ENCODE measurements at places on chromosomes 12 and 14.

GRCh38 chr12:109057376-109057775, 5.0 kb downstream of the USP30 start:
- no peak for DNase-seq

- DNase-seq: no peak
Measured at GRCh38 chr14:50726372-50727107, 58.4 kb upstream of the SAV1 start.

- no peak for DNase-seq
Measured at GRCh38 chr14:32900547-32900946, 38.1 kb upstream of the NPAS3 start.

DNA sequence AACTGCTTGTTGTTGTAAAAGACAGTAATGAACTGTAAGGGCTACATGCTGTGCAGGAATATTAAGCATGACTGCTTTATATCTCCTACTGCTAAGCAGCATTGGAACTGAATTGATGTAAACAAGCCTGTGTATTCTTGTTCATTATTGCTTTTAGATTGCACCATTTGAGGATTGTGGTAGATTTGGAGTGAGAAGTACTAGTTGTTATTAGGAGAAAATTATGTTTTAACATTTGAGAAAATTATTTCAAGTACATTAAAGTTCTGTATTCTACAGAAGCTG, 212.7 kb downstream of the ERC1 start:
- no peak for DNase-seq

- DNase-seq: no peak
Measured at GRCh38 chr12:59040656-59041055, 120.4 kb upstream of the LRIG3 start.

GRCh38 chr14:99718031-99718810, 34.1 kb downstream of the CYP46A1 start:
- no peak for DNase-seq

- no peak for DNase-seq
Measured at GRCh38 chr14:30223966-30224365, 296.3 kb upstream of the PRKD1 start.

DNA sequence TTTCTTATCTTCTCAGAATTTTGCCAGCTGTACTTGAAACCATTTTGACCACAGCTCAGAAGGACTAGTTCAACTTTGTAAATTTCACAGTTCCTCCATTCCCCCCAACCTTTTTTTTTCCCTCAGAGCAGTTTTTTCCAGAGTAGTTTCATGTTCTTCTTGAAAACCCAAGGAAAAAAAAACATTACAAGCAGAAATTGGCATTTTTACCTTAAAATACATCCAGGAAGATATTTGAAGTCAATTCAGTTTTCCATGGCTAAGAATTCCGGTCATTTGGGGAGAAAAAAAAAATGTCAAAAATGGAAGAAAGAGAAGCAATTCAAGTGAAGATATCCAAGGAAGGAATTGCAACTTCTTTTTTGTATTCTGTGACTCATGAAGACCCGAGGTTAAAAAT, 39.5 kb downstream of the SYNE2 start:
- DNase-seq: no peak

- DNase-seq: no peak
Measured at GRCh38 chr12:54954801-54955200, 29.8 kb downstream of the TESPA1 start.

- DNase-seq: peak; percentile 43
Measured at GRCh38 chr14:78450669-78451318, 280.6 kb downstream of the NRXN3 start.

GRCh38 chr12:104535369-104535768, 78.6 kb downstream of the CHST11 start:
- no peak for DNase-seq

DNA sequence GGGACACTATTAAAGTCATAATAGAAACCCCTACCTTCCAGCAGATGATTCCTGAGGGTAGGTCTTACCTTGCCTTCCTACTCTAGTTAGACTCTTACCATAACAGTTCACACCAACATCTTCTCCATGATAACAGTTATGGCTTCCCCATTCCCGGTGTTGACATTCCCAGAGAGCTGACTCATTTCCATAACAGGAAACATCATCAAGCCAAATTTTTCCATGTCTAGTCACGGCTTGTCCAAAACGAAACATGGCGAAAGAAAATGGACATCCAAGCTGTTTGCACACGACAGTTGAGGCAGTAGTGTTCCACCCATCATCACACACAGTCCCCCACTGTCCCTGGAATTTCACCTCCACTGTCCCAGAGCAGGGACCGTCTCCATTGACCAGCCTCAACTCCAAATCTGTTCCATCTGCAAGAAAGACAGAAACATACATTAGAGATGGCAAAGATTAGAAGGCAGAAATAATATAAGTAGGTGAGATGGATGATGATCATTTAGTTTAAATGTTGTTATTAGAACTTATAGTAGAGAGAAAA, 10.6 kb downstream of the CD163L1 start:
- DNase-seq: no peak

- DNase-seq: no peak
Measured at GRCh38 chr12:70744178-70744577, 106.9 kb upstream of the PTPRB start.

GRCh38 chr12:4164188-4164558, 109.4 kb upstream of the CCND2 start:
- DNase-seq: no peak

DNA sequence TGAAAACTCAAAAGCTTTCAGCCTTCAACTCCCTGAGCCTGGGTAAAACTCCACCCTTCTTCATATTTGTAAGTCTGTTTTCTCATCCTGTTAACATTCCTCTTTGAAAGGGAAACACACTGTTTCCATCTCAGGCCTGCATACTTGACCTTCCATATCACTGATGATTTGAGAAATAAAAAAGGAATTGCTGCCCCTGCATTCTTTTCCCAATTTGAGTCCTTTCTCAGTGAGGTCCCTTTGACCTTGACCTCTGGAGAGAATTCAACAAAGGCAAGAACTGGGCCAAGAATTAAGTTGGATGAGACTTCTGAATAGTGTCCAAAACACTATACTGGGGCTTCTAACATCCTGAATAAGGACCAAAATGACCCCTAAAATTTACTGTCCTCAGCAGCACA, 108.0 kb downstream of the AEBP2 start:
- DNase-seq: no peak

- peak; percentile 12 for DNase-seq
Measured at GRCh38 chr12:118164798-118165486, 29.0 kb downstream of the PEBP1 start.

DNA sequence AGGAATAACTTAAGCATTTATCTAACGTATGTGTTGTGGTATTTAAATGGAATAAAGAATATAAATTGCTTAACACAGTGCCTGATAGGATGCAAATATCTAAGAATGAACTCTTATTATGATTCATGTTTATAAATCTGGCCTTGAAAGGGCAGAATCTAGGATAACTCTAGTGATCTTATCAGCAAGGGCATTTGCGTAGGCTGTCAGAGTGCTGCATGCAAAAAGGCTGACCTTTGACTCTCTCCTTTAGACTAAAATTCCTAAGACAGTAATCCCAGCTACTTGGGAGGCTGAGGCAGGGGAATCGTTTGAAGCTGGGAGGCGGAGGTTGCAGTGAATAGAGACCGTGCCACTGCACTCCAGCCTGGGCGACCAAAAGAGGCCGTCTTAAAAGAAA, 31.3 kb upstream of the ANP32D start:
- no peak for DNase-seq

All from HL-60 (cell line).